Activated CD4-positive, alpha-beta T cell treated with anti-CD3 and anti-CD28 coated beads, Interleukin-2, amount 10 ng/mL, durations not matched to agents 24 days and 14 days (primary cell): ENCODE measurements at places on chromosomes 1 and 21. TPM values are rescaled to one million over a fixed set of nuclear protein-coding genes. Genes with fewer than 3 reads are reported as not detected.

DNA sequence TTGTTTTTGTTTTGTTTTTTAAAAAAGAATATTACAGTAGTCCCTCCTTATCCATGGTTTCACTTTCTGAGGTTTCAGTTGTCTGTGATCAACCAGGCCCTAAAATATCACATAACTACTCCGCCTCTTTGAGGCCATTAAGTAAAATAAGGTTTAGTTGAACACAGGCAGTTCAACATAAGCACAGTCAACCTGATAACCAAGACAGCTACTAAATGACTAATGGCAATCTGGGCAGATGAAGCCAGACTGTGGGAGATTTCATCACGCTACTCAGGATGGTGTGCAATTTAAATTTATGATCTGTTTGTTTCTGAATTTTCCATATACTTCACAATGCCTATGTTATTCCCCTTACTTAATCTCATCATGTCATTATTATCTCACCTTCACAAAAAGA lies 30.1 kb downstream of the LDLRAD1 start:
- no peak for DNase-seq

DNA sequence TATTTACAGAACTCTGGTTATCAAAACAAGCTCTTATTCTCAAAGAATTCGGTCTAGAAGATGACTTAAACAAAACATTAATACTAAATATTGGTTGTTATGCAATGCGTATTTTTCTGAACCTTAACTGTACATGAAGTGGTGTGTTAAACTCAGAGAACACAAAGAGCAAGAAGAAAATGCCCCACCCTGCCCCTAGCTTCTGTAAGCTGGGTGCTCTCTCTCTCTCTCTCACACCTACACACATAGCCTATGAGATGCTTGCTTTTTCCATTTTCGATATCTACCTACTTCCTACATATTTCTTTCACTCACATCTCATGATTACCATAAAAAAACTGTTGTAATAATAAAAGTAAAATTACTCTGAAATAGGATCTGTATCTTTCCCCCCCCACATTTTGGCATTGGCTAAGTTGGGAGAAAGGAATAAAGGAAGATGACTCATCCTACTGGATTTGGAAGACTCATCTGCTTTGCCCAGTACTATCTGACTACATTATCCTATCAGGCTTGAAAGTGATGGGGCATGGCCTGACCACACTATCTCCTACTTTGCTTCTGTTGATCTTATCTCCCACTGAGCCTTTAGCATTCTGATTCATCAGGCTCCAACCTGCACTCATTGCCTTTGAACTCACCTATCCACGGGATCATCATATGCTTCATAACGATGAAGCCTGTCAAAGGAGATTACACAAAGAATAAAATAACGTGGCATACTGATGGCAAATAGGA lies 2.9 kb downstream of the CRYZ start:
- no peak for DNase-seq

GRCh38 chr1:151992303-151993083 lies 1.2 kb downstream of the S100A10 start:
- DNase-seq, result peak; percentile 71

DNA sequence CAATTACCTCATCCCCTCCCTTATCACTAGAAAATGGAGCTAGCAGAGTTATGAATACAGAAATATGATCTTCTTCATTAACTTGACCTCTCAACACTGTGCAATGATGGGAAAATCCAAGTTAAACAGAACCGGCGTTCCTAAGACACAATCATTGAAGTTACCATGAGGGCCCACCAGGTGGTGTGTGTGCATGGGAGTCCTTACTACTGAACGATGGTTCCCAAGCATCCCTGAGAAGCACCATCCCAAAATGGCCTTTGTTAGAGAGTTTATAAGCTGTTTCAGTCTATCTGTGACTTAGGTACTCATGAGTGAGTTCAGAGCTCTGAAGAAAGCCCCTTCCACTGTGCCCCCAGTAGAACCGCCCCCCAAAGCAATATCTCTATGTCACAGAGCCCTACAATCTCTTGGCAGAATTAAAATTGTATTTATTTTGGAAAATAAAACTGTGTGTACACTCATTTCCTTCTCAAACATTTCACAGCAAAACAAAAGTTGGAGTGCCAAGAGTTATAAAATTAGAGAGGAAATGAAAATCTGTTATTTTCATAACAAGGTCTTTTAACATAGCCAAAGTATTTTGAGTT lies 56.8 kb downstream of the PLD5 start:
- peak; percentile 59 for DNase-seq

DNA sequence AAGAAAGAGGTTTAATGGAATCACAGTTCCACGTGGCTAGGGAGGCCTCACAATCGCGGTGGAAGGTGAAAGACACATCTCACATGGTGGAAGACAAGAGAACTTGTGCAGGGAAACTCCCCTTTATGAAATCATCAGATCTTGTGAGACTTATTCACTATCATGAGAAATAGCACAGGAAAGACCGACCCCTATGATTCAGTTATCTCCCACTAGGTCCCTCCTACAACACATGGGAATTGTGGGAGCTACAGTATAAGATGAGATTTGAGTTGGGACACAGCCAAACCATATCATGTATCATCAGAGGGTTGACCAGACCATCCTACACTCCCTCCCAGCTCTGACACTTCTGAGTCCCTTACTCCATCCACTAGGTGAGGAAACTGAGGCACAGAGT lies 143.9 kb upstream of the KLHDC7A start:
- DNase-seq, result no peak

GRCh38 chr1:31396633-31397351 lies 16.2 kb upstream of the SERINC2 start:
- DNase-seq, result no peak

DNA sequence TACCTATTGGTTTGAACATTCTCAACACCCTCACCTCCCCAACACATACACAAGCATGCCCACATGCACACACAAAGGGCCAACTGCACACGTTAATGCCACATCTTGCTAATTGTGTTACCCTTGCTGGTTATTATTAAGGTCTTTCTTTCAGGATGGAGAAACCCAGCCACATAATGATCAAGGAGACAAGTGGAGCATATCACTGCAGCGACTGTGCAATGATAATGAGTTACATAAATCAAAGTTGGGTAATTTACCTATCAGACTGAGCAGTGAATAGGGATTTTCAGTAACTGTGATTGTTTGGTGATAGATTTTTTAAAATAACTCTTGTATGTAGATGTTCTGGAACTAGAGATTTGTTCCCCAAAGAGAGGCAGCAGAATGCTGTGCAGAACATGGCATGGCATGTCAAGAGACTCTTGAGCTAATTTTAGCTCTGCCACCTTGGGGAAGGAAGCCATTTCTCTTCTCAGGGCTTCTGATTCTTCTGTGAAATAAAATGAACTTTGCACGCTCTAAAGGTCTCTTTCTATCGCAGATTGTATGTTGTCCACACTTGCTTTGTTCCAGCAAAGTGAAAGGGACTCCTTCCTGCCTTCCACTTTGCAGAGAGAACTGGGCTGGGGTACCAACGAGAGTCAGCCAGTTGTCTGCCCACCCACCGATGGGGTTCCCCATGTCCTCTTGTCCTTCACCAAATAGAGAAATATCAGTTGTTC lies 126.0 kb upstream of the CAMK1G start:
- no peak for DNase-seq

TPM3 gene
- 633 and 635 TPM in 2 replicates for total RNA-seq

ASCL5 gene
- total RNA-seq, result not detected in 2 replicates

ARTN gene
- total RNA-seq, result 0.43 TPM in 1 of 2 replicates, not detected in the other

ABCA4 gene
- total RNA-seq, result 0.12 TPM in 1 of 2 replicates, not detected in the other

PPP2R5A gene
- 43.6 and 44.4 TPM in 2 replicates for total RNA-seq

PPIAL4G gene
- total RNA-seq, result 0.09 and 0.17 TPM in 2 replicates
